Mucosa of descending colon (tissue), 3 donors: ENCODE measurements at places on chromosomes 13 and 19. TPM values are rescaled to one million over a fixed set of nuclear protein-coding genes. Genes with fewer than 3 reads are reported as not detected.

GRCh38 chr13:20927596-20928257, 25.2 kb upstream of the XPO4 start:
- no peak for DNase-seq

DNA sequence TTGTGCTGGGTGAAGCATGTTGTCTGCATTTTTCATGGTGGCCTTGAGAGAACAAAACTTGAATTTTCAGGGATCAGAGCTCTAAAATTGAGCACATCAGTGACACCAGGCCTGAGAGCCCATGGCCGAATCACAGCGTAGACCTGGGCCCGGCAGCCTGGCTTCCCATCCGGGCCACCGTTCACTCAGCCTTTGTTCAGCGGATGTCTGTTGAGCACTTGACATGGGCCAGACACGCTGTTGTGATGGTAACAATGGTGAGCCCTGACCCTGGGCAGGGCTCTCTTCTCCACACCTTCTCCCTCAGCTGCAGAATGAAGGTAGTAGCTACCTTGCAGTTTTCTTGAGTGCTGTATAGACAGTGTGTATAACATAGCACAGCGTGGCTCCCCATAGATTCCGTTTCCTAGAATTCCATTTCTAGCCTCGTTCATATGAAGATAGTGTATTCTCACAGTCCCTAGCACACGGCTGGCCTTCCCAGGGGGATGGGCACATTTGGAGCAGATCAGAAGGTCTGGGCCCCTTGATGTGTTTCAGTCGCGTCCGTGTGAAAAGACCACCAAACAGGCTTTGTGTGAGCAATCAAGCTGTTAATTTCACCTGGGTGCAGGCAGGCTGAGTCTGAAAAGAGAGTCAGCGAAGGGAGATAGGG, 75.3 kb downstream of the RAB20 start:
- no peak for DNase-seq

DNA sequence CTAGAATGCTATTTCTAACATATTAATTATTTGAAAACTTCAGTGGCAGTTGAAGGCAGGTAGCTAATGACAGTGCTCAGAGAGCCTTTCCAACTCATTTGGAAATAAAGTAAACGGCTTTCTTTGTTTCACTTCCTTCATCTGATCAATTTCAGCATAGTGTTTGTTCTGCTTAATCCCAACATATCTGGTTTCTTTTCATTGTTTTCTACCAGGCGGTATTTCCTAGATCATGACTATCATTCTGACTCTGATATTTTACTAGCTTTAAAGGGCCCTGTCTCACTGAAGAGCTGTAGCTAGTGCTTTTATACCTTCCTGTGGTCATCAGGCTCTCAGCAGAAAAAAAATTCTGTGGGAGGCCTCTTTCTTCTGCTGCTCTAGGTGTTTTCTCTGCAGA, 178.6 kb downstream of the RBM26 start:
- no peak for DNase-seq

DNA sequence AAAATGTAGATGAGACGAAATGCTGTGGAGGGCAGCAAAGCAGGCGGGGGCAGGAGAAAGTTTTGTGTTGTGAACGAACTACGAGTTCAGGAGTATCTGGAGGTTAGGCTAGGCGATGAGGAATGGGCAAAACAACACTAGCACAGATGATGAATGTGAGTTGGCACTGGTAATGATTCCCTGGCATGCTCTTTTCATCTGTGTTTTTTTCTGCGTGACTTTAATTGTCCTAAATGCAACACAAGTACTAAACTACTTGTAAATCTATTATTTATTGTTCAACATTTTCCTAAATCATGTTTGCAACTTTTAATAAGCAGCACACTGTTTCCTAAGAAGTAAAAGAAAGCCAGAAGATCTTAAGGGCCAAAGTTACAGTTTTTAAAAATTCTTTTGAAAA, 19.2 kb downstream of the TNFSF13B start:
- no peak for DNase-seq

DNA sequence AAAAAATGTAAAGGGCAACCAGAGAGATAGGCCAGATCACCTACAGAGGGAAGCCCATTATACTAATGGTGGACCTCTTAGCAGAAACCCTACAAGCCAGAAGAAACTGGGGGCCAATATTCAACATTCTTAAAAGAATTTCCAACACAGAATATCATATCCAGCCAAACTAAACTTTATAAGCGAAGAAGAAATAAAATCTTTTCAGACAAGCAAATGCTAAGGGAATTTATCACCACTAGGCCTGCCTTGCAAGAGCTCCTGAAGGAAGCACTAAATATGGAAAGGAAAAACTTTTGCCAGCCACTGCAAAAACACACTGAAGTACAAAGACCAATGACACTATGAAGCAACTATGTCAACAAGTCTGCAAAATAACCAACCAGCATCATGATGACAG, 28.4 kb downstream of the VSTM2B start:
- no peak for DNase-seq

DNA sequence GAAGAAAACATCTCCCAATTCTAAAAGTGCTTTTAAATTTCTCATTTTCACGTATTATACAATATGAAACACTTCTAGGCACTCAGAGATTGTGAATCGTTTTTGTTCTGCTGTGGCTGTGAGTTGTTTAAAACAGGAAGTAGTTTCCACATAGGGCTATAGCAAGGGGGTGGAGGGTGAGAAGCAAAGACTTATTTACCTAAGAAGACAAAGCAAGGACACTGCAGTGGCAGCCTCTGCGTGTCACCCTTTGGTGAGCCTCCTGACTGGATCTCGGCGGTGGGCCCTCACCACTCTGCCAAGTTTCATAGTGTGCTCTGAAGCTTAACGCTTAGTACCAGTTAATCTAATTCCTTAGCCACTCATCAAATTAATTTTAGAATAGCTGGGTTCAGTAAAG, 56.8 kb downstream of the TNFSF13B start:
- peak; percentile 46 for DNase-seq

- DNase-seq, result no peak
Observed at GRCh38 chr19:56956503-56957226, 116.1 kb upstream of the PEG3 start.

GRCh38 chr19:10532457-10532856, 11.2 kb upstream of the ATG4D start:
- no peak for DNase-seq

DNA sequence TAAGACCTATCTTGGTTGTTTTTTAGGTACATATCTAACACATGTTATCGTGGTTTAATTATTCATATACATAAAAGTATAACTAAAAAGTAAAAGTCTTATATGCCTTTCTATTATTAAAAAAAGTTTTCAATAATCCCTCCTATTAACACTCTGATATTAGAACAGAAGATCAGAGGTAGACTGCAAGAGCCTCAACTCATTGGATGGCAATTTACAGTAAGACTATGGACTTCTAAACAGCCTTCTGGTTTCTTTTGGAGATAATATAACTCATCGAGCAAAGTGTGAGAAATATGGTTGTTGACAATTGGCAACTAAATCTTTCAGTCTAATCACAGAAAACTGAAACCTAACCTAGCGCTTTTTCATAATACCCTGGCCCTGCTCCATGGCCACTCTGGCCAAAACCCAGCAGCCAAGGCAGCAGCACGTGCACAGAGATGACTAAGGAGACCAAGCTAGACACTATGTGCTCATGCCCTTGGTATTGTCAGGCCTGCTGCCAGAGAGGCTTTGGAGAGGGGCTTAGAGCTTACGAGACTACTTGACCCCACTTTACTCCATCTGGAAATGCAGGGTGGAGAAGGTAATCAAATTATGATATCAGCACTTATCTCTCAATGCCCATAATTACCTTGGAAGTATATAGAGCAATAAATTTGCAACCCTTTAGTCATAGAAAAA, 40.6 kb upstream of the EEF1AKMT1 start:
- DNase-seq, result peak; percentile 63

Gene POGLUT2
- total RNA-seq, result 3.9 TPM

Gene ZNF888
- 20.5 TPM for total RNA-seq

Gene PCDH9
- total RNA-seq, result 5.0 TPM

Gene FPR3
- total RNA-seq, result 9.8 TPM

Gene FGF21
- not detected for total RNA-seq

Gene ADAT3
- 21.9 TPM for total RNA-seq
